Body of pancreas (tissue), 4 donors: ENCODE measurements at places on chromosomes 4 and X. TPM values are rescaled to one million over a fixed set of nuclear protein-coding genes. Genes with fewer than 3 reads are reported as not detected.

The GAK gene
- 127 TPM for total RNA-seq

DNA sequence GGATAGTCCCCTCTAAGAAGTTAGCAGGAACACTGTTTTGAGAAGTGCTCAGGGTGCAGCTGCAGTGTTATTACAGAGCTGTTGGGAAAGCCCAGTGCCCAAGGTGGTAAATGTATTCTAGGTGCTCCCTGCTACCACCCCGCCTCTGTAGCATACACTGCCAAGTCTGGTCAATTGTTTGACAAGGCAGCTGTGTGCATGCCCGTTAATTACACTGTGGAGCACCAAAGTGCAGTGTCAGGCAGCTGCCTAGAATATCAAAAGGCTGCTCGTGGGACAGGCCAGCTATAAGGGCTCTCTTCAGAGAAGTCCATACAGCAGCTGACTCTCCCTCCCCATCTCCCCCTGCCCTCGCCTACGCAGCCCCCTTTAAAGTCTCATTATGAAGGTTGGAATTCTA, 99.9 kb upstream of the KLHL13 start:
- DNase-seq: peak; percentile 59

GRCh38 chrX:79623098-79623762, 256.1 kb upstream of the ITM2A start:
- DNase-seq: no peak

DNA sequence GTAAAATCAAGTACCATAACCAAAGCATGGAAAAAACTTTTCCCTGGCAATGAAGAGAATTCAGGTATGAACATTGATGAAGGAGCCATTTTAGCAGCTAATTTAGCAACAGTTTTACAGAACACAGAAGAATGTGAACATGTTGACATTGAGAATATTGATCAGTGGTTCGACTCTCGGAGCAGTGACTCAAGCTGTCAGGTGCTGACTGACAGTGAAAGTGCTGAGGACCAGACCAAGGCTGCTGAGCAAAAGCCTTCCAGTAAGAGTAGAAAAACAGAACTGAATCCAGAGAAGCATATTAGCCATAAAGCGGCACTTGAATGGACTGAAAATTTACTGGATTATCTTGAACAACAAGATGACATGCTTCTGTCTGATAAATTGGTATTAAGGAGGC, 2.8 kb downstream of the TIGD2 start:
- no peak for DNase-seq

DNA sequence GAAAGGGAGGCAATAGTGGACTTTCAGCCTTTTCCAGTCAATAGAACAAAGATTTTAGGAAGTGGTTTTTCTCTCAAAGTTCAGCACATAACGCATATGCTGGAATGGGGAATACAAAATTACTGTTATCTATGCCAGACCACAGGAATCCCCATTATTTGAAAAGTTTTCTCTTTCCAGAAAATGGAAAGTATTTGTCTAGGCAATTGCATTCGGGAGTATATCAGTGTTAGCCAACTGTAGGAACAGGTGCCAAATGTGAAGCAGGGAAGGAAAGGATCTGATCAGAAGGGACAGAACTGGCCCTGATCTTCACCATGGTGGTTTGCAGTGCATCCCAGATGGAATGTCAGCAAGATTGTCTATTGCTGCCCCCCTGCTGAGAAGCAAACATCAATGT, 213.6 kb downstream of the CPE start:
- no peak for DNase-seq
